ENCODE measurements at places on chromosomes 2 and 18.
A peak's percentile ranks its signal among the peaks of the same experiment; 100 is the strongest.

GRCh38 chr2:120893811-120894584 lies 158.3 kb downstream of the GLI2 start:
- DNase-seq, result no peak

DNA sequence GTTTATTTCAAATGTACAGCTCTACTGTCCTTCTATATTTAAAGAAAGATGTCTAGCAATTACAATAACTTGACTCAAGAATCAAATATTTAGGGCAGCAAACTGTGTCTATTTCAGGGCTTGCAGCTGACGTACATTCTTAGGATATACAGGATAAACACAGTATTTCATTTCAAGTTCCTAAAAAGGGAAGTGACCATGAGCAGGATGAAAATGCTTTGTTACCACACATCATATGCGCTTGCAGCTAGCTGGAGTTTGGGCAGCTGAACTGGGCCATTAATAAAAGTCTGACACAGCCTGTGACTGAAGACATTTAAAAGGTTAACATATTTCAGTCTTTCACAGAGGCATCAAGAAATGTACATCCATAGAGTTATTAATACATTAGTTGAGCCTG lies 264.6 kb upstream of the TRIB2 start:
- no peak for DNase-seq

DNA sequence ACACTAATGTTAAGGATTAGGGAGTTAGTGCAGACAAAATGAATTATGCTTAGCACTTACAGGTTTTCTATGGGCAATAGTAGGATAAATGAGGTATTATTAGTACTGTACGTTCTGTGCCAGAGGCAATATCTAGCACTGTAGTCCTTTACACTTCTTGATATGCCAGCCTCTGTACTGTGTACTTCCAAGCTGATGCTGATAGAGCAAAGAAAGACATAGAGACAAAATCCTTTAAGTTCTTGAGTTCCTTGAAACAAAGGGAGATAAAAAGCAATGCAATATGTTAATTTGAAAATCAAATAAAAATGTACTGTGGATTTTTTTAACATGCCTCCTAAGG lies 1234.0 kb upstream of the NXPH2 start:
- DNase-seq, result no peak

- DNase-seq, result no peak
Observed at GRCh38 chr2:1731963-1732768, 12.1 kb downstream of the PXDN start.

DNA sequence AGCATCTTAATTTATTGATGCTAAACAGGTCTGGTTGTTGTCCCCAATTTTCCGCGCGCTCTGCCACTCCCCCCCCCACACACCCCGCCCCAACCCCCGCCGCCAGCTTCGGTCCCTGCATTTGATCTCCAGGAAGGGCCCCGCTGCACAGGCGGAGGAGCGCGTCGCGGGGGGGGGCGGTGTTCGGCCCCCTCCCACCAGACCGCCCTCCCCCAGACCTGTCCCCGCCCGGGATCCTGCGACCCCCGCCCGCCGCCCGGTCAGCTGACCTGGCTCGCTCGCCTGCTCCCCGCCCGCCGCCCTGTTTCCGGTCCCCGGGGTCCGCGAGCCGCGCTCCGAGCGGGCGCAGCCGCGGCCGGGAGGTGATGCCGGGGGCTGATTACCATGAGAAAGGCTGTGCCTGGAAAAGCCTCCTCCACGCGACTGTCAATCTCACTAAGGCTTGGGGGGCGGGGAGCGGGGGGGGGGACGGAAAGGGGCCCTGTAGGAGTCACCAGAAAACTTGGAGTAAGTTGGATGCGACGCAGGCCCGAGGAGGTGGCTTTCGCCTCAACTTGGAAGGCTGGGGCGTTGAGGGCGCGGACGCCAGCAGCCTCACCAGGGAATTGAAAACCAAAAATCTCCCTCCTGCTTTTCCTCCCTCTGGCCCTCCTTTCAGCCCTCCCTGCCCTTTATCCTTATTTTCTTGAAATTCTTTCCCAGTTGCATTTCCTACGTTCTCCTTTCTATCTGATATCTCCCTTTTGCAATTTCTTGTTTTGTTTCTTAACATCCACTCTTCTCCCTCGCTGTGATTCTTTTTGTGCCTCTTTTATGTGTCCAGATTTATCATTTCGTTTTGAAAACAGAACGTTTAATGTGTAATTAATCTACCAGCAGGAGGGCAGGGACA lies 4.4 kb upstream of the ZEB2 start:
- no peak for DNase-seq

DNA sequence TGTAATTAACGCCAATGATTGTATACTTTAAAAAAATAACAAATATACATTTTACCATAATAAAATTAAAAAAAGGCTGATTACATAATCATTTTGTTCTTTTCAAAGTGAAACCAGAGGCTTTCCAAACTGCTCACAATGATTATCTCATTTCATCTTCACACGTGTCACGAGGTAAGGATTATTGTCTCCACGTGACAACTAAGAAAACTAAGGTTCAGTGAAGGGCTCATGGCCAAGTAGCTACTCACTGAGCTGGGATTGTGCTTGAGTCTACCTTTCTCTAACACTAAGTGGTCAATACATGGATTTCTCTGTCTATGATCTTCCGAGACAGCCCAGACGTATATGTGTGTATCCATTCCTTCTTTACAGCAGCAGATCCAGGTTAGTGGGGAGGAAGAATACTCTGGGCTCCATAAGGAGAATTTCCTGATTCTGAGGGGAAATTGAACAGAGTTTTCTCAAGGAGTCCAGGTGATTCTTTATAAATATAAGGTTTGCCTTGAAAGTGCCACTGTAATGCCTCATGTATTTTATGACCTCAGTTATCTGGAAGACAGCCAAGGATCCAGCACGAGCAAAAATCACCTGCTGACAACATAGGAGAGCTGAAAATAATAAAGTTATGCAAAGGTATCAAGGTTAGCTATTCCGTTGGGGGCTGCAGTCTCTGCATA lies 25.6 kb upstream of the ACSL3 start:
- DNase-seq, result peak; percentile 16

DNA sequence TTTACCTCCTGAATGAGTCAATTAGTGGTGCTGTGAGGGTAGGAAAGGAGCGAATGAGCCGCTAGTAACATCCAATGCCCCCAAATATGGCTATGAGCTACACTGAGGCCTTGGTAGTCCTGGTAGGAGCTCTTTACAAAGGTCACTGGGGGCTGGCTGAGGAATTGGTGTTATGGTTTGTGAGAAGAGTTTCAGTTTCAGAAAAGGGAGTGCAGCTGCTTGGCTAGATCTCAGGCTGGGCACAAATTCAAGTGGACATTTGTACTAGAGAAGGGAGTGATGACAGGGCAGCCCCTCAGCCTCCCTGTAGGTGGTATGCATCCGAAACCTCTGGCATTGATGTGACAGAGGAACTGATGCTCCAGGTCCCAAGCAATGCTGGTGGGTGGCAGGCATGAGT lies 13.9 kb upstream of the PAIP2B start:
- no peak for DNase-seq

DNA sequence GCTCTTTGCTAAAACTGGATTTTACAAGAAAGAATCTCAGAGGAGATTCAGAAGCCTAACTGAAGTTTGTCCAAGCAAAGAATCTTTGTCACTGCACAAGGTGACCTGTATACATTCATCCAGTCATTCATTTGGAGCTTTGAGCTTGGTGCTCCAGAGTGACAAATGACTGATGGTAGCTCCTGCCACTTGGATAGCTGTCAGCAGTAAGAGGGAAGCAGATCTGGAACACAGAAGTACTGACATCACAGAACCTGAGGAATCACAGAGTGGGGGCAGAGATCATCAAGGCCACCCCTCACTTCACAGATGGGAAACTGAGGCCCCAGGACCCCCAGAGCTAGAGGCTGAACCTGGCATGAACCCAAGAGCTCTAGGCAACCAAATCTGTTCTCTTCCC lies 28.8 kb upstream of the IGFBP2 start:
- DNase-seq, result no peak

DNA sequence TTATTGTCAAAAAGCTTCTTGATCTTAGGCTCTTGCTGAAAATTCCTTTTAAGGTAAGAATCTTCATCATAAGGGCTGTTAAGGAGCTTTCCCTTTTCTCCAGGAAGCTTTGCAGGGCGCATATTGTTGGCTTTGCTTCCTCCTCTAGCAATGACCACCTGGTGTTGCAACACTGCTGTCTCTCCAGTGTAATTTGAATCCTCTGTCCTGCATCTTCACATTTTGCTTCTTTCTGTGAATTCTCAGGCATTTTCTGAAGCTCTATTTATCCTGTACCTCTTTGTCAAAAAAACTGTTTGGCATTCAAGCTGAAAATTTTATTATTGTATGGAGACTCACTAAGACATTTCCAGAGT lies 533.1 kb upstream of the CHAC2 start:
- no peak for DNase-seq

DNA sequence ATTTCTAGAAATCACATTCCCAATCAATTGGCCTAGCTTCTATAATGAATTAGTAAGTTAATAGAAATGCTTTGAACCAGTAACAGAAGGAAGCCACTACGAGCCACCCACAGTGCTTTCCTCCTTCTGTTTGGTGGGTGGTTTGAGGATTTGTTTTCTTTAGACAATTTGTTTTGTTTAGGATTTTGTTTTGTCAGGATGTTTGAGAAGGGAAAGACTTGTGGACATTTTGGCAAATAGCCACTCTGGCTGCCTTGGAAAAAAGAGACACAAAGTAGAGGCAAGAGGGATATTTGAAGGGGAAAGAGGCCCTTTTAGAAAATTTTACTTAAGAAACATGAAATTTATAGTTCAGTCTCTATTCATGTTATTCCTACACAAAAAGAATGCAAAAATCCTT lies 47.7 kb downstream of the TANK start:
- no peak for DNase-seq

- no peak for DNase-seq
Observed at GRCh38 chr2:3639653-3640052, 18.3 kb upstream of the ALLC start.

DNA sequence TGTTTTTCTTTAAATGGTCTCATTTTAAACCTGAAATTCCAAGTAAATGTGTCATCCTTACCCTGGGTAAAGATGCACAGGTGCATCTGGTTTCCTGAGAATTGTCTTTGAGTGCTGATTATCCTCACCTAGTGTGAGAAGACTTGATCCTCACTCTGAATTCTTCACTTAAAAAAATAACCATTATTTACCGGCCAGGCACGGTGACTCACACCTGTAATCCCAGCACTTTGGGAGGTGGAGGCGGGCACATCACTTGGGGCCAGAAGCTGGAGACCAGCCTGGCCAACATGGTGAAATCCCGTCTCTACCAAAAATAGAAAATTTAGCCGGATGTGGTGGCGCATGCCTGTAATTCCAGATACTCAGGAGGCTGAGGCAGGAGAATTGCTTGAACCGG lies 9.9 kb upstream of the WNT6 start:
- no peak for DNase-seq

- no peak for DNase-seq
Observed at GRCh38 chr18:45787346-45787745, 38.1 kb upstream of the SIGLEC15 start.

- DNase-seq, result no peak
Observed at GRCh38 chr18:1094409-1094808, 189.7 kb downstream of the ADCYAP1 start.
